Esophagus mucosa (tissue), 1 donor: ENCODE measurements at places on chromosomes 1 and 21.

DNA sequence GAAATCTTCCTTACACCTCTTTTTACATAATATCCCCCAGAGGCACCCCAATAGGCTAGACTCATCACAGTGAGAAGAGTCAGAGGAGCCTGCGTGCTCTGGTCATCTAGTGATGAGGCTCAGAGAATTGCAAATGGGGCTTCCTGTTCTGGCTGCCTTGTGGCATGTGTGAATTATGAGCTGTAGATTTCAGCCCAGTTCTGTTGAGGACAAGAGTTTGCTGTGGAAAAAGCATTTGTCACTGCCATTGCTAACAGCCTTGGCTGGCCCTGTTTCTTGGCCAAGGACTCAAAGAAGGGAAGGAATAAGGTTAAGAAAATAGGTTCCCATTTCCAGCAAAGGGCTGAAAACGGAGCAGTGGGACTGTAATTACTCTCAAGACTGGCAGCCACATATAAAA lies 30.7 kb downstream of the MRAP start:
- no peak for ATAC-seq

DNA sequence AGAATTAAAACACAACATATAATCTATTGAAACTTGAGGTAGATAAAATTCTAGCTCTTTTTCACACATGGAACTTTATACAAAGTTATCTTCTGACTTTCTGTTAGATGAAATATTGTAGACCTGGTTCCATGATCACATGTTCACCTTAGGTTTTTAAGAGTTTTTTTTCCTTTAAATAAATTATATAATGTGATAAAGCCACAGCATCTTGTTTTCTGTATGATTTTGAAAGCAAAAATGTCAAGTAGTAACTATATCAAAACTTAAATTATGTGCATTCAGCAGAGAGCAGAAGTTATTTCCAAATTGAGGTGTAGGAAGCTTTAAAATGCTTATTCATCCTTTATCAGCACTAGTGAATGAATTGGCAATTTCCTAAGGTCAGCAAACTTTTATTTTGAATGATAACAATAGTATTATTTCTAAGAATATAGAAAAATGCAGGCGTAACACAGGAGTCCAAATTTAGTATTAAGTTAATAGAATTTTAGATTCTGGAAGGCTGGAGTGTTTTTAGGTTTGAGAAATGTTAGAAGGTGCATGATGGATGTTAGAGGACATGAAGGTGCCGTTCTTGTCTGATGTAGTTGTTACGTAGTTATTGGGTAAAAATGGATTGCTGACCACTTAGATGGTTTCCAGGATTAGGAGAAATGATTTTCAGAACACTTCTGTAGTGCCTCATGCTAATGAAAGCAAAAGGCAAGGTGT lies 17.5 kb downstream of the BACH1 start:
- no peak for ATAC-seq

DNA sequence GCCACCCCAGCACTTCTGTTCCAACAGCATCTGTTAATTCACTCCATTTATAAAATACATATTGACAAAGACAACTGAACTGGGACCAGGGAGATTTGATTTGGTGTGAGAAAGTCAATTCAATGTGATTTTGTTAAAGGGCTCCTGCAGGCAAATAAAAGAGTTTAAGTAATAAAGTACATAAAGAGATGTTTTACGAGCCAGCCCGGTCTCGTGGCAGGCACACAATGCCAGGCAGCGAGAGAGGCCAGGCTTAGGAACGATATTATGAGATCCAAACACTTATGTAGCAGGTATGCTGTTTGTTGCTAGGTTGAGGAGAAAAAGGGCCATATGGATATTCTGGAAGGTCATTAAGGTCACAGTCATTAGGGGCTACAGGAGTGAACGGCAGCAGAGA lies 227.1 kb downstream of the KCTD3 start:
- ATAC-seq: no peak

GRCh38 chr1:110426854-110427253 lies 19.4 kb upstream of the LAMTOR5 start:
- ATAC-seq: no peak

DNA sequence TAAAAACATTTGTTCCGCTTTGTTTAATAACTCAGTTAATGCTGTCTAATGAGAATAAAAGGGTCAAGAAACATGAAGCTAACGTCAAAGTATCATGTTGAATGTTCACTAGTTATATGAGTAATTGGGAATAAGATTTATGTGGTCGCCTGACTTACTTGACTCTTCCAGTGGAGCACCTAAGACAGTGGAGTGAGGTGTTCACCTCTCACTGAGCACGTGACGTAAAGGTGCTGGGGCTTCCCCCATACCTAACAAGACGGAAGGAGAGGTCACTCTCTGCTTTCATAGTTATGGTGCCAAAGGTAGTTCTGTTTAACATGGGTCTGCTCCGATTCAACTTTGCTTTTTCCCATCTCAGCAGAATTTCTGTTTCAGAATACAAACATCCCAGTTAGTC lies 686 bp downstream of the KMO start:
- ATAC-seq: peak; percentile 56

DNA sequence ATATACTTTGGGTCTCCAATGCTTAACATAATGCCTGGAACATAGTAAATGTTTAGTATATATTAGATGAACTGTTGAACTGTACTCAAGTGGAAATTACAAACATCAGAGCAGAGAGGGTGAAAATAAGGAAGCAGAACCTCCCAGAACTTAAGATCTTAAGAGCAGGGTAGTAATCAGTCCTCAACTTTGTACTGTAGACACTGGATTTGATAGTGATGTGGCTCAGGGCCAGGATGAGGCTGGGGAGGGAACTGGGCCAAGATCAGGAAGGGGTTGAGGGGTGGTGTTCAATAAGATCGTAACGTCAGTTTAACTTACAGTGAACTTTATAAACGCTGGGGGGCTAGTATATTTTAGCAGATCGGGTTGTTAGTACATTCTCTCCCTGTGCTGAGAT lies 15.4 kb downstream of the MPZL1 start:
- ATAC-seq: no peak

DNA sequence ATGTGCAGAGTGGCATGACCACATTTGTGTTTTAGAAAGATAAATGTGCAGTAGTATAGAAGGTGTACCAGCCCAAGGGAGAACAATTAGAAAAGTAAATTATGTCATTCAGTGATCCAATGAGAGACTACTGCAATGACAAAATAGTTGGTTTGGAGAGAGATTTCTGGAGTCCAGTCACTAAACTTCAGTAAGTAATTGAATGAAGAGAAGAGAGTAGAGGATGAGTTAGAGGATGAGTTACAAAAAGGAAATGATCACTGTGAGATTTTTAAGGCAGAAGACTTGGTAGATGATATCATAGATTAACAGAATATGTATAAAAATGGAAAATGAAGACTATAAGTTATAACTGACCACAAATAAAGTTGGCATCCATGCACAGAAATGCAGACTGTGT lies 8.4 kb downstream of the CR2 start:
- no peak for ATAC-seq

DNA sequence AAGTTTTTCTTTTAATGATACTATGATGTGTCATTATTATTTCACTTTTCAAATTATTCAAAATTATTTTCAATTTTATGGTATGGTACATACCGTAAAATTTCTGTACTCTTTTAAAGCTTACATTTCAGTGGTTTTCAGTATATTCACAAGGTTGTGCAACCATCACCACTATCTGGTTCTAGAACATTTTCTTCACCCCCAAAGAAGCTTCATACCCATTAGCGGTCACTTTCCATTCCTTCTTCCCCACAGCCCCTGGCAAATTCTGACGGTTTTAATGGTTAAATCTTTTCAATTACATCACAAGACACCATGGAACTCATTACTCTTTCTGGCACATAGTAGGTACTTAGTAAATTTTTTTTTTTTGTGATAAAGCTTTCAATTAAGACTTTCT lies 22.8 kb upstream of the ATP5PO start:
- ATAC-seq: no peak

- no peak for ATAC-seq
Observed at GRCh38 chr1:109295712-109296415, 10.9 kb downstream of the MYBPHL start.

DNA sequence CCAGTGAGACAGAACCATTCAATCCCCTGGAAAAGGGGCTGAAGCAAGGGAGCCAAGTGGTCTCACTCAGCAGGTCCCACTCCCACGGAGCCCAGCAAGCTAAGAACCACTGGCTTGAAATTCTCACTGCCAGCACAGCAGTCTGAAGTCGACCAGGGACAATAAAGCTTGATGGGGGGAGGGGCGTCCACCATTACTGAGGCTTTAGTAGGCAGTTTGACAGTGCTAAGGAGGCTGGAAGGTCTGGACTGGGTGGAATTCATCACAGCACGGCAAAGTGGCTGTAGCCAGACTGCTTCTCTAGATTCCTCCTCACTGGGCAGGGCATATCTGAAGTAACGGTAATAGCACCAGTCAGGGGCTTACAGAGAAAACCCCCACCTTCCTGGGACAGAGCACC lies 105.4 kb upstream of the GORAB start:
- no peak for ATAC-seq

GRCh38 chr1:30061292-30062220 lies 661.8 kb downstream of the MATN1 start:
- no peak for ATAC-seq

- ATAC-seq: no peak
Observed at GRCh38 chr1:109298666-109299557, 7.9 kb downstream of the MYBPHL start.

DNA sequence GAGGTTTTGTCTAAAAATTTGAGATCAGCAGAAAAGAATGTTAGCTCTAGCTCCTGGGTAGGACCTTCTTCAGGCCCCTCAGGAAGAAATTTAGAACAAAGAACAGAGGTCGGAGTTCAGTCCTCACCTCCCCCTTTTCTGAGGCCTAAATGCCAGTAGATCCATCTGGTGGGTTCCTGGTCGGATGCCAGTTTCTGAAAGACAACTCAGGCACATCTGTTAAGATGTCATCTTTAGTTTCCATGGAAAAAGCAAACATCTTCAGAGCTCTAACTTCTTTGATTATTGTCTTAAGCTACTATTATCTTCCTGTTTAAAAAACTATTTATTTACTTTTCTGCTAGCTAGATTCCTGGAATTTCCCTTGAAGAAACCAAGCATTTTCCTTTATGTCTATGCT lies 37.1 kb upstream of the USP25 start:
- ATAC-seq: no peak

- ATAC-seq: no peak
Observed at GRCh38 chr1:102970496-102971078, 137.7 kb downstream of the COL11A1 start.

- ATAC-seq: peak; percentile 60
Observed at GRCh38 chr1:231395076-231395997, 26.8 kb downstream of the EGLN1 start.

DNA sequence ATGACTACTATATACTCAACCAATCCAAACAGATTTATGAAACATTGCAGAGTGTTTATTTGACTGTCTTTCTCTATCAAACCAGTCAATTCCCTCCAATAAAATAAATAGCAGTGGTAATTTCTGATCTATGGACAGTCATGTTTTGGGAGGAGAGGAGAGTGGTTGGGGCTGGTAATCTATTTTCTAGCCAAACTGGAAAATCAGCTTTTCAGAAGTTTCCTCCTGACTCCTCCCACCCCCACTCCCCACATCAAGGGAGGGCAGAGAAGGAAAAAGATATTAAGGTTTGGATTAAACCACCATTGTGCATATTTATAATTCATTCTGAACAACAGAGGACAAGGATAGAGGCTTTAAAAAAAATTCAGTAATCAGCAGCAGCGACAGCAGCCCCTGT lies 69.4 kb upstream of the SOX13 start:
- no peak for ATAC-seq

DNA sequence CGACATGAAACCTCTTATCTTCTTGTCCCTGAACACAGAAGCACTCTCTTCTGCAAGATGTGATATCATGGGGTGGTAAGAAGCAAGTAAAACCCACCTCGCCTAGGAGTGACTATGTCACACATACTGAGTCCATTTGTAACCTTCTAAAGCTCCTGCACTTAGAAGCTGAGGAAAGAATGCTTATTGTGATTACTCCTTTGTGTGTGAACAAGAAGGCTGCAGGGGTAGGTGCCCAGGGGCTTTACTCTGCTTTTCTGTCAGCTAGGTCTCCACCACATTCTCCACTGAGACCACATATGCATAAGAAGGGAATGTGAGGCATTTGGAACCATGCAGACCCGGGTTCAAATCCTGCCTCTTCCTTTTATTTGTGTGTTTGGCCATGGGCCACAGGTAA lies 144.3 kb downstream of the DMRTA2 start:
- ATAC-seq: no peak

DNA sequence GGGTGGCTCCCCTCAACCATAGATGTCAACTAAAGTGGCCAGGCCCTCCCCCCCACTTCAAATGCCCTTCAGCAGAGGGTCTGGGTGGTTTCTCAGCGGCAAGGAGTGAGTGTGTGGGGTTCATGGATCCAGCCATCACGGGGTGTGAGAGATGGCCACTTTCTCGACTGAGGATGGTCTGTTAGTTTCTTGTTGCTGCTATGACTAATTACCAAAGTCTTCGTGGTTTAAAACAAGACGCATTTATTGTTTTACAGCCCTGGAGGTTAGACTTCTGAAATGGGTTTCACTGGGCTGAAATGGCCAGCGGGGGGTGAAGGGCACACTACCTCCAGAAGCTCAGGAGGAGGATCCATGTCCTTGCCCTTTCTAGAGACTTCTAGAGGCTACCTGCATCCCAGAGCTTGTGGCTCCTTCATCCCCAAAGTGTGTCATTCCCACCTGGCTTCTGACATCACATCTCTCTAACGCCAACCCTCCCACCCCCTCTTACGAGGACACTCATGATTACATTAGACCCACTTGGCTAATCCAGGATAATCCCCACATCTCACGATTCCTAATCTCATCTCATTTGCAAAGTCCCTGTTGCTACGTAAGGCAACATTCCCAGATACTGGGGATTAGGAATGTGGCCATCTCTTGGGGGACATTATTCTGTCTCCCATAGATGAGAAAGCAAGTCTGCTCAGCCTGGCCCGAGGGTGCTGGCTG lies 53.0 kb downstream of the EPHB2 start:
- no peak for ATAC-seq

GRCh38 chr1:116889380-116889779 lies 20.3 kb upstream of the PTGFRN start:
- no peak for ATAC-seq

- no peak for ATAC-seq
Observed at GRCh38 chr1:229114315-229114714, 156.6 kb upstream of the RAB4A start.

GRCh38 chr21:42747276-42747701 lies 93.9 kb downstream of the PDE9A start:
- ATAC-seq: no peak

DNA sequence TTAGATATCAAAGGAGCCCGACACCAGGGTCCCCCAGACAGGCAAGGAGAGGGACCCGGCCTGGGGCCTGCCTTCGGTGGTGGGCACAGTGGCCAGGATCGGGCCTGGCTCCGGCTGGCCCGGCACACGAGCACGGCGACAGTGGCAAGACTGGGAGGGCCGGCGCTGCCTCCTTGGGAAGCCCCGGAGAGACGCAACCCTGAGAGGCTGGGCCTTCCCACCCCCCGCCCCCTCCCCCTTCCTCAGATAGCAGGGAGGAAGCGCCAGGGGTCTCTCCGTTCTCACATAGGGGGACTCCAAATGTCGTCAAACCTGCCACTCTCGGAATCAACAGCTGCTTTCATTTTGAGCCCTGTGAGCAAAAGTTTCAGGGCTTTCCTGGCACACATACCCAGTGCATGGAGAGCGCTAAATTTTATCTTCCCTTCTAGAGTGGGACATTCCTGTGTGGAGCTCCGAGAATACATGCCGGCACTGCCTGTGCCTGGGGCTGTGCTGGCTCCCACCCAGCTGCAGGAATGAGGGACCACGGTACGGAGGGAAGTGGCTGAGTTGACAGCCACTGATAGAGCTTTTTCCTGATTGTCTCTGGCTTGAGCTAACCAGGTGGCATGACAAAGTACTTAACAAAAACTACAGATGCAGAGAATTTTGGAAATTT lies 62.4 kb downstream of the CD247 start:
- peak; percentile 41 for ATAC-seq

- ATAC-seq: no peak
Observed at GRCh38 chr1:170460414-170461155, 71.4 kb upstream of the GORAB start.
